ENCODE measurements at places on chromosomes 5 and 9. TPM values are rescaled to one million over a fixed set of nuclear protein-coding genes. Genes with fewer than 3 reads are reported as not detected.

TEX48 gene
- total RNA-seq, result not detected

IL3 gene
- not detected for total RNA-seq

KLHL9 gene
- total RNA-seq, result 30.0 TPM

MEGF10 gene
- 6.3 TPM for total RNA-seq

NOXA1 gene
- total RNA-seq, result 0.26 TPM

HK3 gene
- not detected for total RNA-seq
